ENCODE measurements at places on chromosomes 7 and 10.

DNA sequence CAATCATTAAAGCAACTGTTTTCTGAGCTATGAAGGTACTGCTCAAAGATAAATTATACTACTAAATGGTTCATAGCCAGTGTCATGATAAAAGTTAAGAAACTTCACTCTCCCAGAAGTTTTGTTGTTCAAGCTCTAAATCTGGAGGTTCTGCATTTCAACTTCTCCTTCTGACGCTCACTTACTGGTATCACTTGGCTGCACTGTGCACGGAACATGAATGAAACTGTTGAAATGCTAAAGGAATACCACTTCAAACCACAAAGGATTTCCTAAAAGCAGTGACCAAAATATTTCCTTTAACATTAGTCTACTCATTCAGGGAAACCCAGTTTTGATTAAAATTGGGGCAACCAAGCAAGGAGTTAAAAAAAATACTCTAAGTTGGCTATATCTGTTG, 93.6 kb downstream of the UBE2H start:
- no peak for DNase-seq

GRCh38 chr10:98815039-98815885, 368.5 kb upstream of the HPS1 start:
- no peak for DNase-seq

DNA sequence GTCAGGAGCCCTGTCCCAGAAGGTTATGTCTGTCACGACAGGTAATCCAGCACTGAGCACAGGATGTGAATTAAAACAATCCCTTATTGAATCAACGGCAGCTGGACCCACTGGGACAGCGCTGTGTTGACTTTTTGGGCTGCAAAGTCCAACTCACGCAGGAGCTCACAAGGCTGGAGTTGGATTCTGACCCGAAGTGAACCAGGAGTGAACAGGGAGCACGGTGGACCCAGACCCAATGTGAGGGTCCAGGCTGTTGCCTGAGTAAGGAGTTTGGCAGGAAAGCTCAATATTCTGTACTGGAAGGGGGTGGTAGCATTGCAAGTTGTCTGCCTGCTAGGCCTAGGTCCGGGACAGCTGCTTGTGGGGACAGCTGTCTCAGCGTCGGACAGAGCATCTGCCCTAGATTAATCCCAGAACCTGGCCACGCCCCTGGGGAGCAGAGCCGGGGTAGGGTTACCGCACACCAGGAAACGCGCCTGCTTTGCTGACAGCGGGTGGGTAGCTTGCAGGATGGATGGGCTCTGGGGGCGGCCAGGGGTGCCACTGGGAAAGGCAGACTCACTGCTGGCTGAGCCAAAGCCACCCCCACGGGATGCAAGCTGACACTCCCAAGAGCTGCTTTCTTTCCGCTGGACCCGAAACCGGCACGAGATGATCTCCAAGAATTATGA, 24.0 kb downstream of the COL26A1 start:
- peak; percentile 47 for DNase-seq

DNA sequence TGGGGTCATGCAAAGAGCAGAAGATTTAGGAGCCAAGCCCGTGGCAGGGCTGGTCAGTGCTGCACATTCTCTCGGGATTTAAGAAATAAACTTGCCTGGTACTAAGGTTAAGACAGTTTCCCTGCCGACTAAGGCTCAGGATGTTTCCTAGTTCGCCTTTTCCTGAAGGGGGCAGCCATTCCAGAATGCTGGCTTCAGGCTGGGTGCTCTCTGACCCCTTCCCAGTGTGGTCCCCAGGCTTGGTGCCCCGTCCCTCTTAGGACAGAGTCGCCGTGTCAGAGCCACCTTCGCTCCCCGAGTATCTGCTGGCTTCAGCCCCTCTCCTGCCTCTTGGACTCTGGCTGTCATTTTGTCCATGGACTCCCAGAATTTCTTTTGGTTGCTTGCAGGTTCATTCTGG, 117.2 kb downstream of the ELFN1 start:
- no peak for DNase-seq

GRCh38 chr10:79241990-79242619, 105.2 kb upstream of the PPIF start:
- no peak for DNase-seq
